Fibroblast of skin of back (primary cell): ENCODE measurements at places on chromosomes 5 and 9.

- peak; percentile 78 for DNase-seq
Observed at GRCh38 chr5:149114403-149115312, 26.6 kb upstream of the ABLIM3 start.

GRCh38 chr9:126097679-126098078 lies 228.9 kb upstream of the MVB12B start:
- no peak for DNase-seq

- no peak for DNase-seq
Observed at GRCh38 chr5:124870070-124870469, 123.6 kb upstream of the ZNF608 start.

DNA sequence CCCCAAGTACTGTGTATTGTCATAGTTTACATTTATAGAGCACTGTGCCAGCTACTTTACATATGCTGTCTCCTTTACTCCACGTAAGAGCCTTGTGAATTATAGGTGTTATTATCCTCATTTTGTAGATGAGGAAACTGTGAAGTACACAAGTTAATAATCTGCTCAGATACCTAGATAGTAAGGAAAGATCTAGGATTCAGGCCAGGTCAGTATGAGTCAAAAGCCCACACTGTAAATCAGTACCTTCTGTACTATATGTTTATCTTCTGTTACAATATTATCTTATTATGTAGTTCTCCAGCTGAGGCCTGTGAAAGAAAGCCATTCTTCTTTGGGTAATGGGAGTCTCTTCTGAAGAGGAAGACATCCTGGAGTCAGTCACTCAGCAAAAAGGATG lies 72.4 kb upstream of the TLX3 start:
- no peak for DNase-seq

GRCh38 chr9:82720515-82720914 lies 342.4 kb downstream of the RASEF start:
- DNase-seq, result no peak

DNA sequence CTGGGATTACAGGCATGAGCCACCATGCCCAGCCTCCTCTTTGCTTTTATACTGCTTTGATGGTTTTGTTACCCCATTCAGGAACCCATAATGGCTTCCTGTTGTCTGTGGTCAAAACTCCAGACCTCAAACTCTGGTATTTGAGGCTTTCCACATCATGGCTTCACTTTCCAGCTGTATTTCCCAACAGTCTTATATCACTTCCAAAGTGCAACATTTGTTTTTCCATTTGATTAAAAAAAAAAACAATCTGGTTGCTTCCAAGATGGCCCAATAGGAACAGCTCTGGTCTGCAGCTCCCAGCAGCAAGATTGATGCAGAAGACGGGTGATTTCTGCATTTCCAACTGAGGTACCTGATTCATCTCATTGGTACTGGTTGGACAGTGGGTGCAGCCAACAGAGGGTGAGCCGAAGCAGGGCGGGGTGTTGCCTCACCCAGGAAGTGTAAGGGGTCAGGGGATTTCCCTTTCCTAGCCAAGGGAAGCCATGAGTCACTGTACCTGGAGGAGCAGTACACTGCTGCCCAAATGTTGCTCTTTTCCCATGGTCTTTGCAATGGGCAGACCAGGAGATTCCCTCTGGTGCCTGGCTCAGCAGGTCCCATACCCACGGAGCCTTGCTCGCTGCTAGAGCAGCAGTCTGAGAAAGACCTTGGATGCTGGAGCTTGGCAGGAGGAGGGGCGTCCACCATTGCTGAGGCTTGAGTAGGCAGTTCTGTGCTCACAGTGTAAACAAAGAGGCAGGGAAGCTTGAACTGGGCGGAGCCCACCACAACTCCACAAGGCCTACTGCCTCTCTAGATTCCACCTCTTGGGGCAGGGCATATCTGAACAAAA lies 458.4 kb downstream of the KDM4C start:
- DNase-seq, result no peak

- DNase-seq, result no peak
Observed at GRCh38 chr5:3265131-3265885, 330.3 kb upstream of the IRX1 start.

GRCh38 chr9:86795823-86796553 lies 151.3 kb downstream of the GAS1 start:
- peak; percentile 84 for DNase-seq

- DNase-seq, result no peak
Observed at GRCh38 chr5:14212838-14213237, 69.7 kb downstream of the TRIO start.

- DNase-seq, result no peak
Observed at GRCh38 chr5:66904189-66904588, 292.4 kb downstream of the CD180 start.

- DNase-seq, result no peak
Observed at GRCh38 chr5:109141222-109142200, 268.3 kb downstream of the PJA2 start.

- peak; percentile 93 for DNase-seq
Observed at GRCh38 chr9:124079176-124079925, 67.8 kb downstream of the LHX2 start.

GRCh38 chr5:4977416-4978110 lies 162.6 kb upstream of the ADAMTS16 start:
- DNase-seq, result no peak
